ENCODE measurements at places on chromosomes 11 and 22. TPM values are rescaled to one million over a fixed set of nuclear protein-coding genes. Genes with fewer than 3 reads are reported as not detected.

The OR10V1 gene
- not detected for total RNA-seq

The NOX4 gene
- total RNA-seq = 3.0 TPM

The PRR33 gene
- not detected for total RNA-seq

The SEPTIN5 gene
- total RNA-seq = 17.8 TPM

The APOL4 gene
- total RNA-seq = not detected
